ENCODE measurements at places on chromosomes 3 and 15.

DNA sequence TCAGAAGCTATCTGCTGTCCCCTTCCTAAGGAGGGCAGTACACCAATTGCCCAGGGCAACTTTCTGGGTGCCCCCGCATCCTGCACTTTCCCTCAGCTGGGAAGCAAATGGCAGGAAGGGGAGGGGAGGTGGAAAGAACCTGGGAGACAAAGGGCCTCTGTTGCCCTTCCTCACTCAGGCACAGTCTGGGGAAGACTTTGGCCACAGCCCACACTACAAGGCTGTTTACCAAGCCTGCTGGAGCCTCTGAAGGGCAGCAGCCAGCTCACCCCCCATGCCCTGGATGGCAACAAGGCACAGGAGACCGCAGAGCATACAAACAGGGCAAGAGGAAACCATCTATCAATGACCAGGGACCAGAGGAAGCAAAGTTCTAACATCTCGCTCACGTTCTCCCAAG lies 42.4 kb downstream of the ARRDC4 start:
- DNase-seq, result no peak

DNA sequence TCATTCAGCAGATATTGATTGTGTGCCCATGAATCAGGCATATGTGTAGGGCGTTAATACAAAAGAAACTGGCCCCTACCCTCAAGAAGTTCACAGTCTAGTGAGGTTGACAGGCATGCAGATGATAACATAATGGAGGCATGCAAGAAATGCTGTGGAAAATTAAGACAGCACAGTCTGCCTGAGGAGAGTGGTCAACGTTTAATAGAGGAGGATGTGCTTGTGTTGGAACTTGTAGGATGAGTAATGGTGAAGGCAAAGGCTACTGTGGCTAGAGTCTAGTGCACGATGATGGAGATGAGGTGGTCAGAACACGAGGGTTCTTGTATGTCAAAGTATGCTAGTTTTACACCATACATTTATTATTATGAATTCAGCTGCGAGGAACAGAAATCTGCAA lies 295.7 kb downstream of the SOX2 start:
- DNase-seq, result no peak

- no peak for DNase-seq
These were observed 10.5 kb upstream of the PLA2G4E start for GRCh38 chr15:42031198-42031915.

- DNase-seq, result no peak
These were observed 10.7 kb downstream of the AGTR1 start for GRCh38 chr3:148708409-148708808.

DNA sequence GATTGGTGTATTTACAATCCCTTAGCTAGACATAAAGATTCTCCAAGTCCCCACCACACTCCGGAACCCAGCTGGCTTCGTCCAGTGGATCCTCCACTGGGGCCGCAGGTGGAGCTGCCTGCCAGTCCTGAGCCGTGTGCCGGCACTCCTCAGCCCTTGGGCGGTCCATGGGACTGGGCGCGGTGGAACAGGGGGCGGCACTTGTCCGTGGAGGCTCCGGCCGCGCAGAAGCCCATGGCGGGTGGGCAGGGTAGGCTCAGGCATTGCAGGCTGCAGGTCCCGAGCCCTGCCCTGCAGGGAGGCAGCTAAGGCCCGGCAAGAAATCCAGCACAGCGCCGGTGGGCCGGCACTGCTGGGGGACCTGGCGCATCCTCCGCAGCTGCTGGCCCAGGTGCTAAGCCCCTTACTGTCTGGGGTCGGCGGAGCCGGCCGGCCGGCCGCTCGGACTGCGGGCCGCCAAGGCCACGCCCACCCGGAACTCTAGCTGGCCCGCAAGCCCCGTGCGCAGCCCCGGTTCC lies 3.5 kb upstream of the RNU5B-1 start:
- DNase-seq, result no peak

GRCh38 chr3:116281313-116282143 lies 163.8 kb downstream of the LSAMP start:
- DNase-seq, result no peak

- DNase-seq, result no peak
These were observed 3.6 kb upstream of the RASL12 start for GRCh38 chr15:65071381-65071811.

- DNase-seq, result no peak
These were observed 28.5 kb upstream of the EIF4A2 start for GRCh38 chr3:186754871-186755270.

DNA sequence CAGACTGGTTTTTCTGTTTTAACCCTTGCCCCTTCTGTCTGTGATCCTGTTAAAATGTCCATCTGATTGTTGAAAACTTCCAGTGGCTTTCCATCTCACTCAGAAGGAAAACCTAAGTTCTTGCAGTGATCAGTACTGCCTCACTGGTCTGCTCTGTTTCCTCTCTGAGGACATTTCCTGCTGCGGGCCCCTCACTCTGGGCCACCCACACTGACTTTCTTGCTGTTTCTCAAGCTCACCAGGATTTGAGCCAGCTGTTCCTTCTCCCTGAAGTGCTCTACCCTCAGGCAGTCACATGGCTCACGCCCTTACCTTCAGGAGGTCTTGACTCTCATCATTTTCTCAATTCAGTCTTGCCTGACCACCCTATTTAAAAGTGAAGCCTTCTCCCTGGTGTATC lies 1.8 kb downstream of the GRK7 start:
- DNase-seq, result no peak

- no peak for DNase-seq
These were observed 194.2 kb downstream of the EBLN2 start for GRCh38 chr3:73255609-73256029.

DNA sequence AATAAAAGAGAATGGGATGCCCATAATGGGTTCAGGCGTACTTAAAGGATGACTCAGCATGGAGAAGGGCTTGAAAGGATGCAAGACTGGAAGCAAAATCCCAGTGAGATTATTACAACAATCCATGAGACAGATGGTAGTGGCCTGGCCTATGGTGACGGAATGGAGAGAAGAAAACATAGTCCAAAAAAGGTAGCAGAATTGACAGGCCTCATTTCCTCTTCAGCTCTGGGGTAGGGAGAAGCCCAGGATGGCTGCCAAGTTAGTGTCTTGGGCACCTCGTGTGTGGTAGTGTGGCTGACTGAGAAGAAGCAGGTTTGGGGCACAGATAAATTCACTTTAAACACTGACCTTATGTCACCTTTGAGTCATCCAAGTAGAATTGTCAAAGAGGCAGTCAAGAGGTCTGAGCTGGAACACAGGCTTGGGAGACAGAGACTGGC lies 18.1 kb downstream of the MB21D2 start:
- no peak for DNase-seq

- DNase-seq, result no peak
These were observed 41.4 kb downstream of the ZNF860 start for GRCh38 chr3:32022947-32023346.

GRCh38 chr3:39406368-39407258 lies at the start of gene RPSA:
Gene RPSA, plus strand, starts transcription at chr3:39406720. Its CDS starts 934 bp downstream, at chr3:39407654.
- DNase-seq, result peak; percentile 98

- no peak for DNase-seq
These were observed 59.1 kb downstream of the FAM43A start for GRCh38 chr3:194744826-194745225.

GRCh38 chr3:12483410-12483809 lies 870 bp upstream of the TSEN2 start:
- no peak for DNase-seq

DNA sequence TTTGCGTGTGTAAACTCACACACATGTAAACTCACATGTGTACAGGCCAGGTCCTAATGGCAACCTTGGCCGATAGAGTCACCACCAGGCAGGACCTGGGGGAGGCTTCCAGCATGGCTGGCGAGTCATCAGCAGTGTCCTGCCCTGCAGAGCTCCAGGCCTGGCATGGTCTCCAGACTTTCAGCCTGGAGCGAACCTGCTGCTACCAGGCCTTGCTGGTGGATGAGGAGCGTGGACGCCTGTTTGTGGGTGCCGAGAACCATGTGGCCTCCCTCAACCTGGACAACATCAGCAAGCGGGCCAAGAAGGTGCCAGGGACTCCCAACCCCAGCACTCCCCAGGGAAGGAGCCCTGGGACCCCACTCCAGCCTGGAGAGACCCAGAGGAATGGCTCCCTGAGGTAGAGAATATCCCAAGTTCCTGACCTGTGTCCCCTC lies 1.0 kb downstream of the SEMA3B start:
- no peak for DNase-seq

DNA sequence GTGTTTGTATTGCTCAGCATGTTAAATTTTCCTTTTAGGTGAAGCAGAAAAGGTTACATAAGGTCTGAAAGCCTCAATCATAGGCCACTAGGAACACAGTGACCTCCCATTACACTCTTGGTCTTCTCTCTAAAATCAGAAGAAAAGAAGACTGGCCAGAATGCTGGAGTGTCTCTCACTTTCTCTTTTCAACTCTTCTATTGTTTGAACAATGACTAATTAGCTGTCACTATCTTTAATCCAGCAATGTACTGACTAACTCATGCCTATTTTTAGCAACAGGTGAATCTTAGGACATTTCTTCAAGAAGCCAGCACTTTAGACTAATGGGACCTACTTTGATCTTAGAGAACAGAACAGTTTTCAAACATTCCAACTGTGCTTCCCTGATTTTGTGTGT lies 142.8 kb downstream of the TGFBR2 start:
- no peak for DNase-seq

- no peak for DNase-seq
These were observed 16.0 kb downstream of the SEC61A1 start for GRCh38 chr3:128068156-128068620.

GRCh38 chr3:143814443-143814889 lies 33.8 kb downstream of the SLC9A9 start:
- peak; percentile 13 for DNase-seq

DNA sequence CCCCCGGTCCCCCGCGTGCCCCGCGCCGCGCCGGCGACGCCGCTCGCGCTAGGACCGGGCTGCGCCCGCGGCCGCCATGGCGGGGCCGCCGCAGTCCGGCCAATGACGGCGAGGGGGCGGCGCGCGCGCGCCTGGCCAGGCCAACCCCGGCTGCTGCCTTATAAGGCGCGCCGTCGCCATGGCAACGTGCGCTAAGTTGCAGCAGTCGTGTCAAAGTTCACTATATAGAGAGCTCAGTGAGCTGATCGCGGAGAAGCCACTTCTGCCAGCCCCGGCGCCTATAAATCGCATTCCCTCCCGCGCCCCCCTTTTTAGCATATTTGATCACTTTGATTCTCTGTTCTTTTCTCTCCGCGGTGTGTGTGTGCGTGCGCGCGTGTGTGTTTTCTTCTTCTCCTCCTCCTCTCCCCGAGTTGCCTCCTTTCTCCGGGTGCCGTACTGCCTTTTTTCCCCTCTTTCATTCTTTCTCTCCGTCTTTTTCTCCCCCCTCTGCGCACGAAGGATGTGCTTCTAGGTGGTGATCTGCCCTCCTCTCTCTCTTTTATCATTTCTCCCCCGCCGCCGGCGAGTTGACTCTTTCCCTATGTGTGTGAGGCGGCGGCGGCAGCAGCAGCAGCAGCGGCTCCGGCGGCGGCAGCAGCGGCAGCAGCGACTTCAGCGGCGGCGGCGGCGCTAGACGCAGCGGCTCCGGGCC lies at the start of gene NR2F2:
TSS of gene NR2F2 (plus strand) at position 251 of the 694 bp plus-strand sequence. CDS start 1,406 bp downstream, outside the sequence.
- peak; percentile 52 for DNase-seq

- no peak for DNase-seq
These were observed 843 bp upstream of the CD47 start for GRCh38 chr3:108091498-108092250.

- no peak for DNase-seq
These were observed at the start of gene CNTN4 for GRCh38 chr3:2098398-2099027. Gene CNTN4, plus strand, starts transcription at chr3:2098866.

DNA sequence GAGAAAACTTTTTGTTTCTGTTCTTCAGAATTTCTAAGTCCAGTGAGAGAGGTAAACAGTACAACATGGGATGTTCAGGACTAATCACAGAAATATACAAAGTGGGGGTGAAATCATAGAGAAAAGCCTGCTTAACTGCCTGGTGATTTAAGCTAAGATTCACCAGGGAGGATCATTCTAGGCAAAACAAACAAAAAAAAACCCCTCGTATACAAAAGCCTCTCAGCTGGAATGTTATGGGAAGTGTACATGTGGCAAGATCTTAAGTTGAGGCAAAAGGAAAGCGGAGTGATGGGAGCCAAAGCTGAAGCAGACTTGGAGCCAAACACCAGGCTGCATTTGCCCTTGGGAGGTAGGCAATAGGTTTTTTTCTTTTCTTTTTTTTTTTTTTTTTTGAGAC lies 40.0 kb upstream of the TJP1 start:
- no peak for DNase-seq

- no peak for DNase-seq
These were observed 131.6 kb downstream of the SPATA16 start for GRCh38 chr3:173009410-173009809.

- DNase-seq, result no peak
These were observed 156.2 kb downstream of the ZNF621 start for GRCh38 chr3:40680685-40681657.

Data from activated T-helper 2 cell treated with anti-CD3 and anti-CD28 coated beads, Interferon-gamma antibody, Interleukin-2, Interleukin-4, amounts not matched to agents 10 μg/mL and 5 μg/mL and 100 μg/mL, durations not matched to agents 14 hours and 24 hours and 36 hours (primary cell).